ENCODE measurements at places on chromosomes 11 and 22.

DNA sequence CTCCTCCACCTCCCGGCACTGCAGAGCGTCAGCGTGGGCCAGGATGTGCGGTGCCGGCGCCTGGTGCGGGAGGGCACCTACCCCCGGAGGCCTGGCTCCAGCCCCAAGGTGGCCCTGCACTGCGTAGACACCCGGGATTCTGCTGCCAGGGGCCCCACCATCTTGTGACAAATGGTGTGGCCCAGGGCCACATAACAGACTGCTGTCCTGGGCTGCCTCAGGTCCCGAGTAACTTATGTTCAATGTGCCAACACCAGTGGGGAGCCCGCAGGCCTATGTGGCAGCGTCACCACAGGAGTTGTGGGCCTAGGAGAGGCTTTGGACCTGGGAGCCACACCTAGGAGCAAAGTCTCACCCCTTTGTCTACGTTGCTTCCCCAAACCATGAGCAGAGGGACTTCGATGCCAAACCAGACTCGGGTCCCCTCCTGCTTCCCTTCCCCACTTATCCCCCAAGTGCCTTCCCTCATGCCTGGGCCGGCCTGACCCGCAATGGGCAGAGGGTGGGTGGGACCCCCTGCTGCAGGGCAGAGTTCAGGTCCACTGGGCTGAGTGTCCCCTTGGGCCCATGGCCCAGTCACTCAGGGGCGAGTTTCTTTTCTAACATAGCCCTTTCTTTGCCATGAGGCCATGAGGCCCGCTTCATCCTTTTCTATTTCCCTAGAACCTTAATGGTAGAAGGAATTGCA lies 13.5 kb downstream of the TSKU start:
- DNase-seq: no peak

DNA sequence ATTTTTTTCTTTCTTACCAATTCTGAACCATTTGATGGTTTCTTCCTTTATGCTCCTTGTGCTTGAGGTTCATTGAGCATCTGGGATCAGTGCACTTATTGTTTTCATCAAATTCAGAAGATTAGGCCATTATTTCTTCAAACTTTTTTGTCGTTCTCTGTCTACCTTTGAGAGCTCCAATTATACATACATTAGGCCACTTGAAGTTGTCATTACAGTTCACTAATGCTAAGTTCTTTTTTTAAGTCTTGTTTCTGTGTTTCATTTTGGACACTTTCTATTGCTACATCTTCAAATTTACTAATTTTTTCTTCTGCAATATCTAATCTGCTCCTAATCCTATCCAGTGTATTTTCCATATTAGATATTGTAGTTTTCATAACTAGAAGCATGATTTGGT lies 40.8 kb downstream of the CDPF1 start:
- DNase-seq: no peak

DNA sequence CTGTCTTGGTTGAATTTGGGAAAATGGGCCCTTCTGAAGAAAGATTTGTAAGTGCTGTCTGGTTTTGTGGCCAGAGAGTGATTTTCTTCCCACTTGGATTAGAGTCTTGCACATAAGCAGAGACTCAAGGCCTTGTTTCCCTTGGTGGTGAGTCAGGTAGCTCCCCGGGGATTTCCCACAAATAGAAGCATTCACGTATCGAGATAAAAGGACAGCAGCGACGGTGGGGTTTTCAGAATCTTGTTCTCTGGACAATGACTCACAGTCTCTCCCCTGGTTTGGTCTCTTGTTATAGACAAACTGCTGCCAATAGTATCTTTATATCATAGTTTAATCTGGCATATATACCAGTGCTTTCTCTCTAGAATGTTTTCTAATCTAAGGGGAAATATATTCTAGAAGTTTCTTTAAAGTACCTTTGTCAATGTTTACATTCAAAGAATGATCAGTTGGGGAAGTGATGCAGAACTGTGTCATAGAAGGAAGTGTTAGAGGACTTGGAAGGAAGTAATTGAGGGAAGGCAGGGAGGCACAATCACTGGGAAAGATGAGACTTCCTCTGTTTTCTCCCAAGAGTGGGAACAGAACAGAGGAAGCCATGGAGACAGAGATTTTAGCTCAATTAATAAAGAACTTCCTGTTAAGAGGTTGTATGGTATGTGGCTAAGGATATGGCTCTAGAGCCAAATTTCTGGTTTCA lies 18.1 kb downstream of the POLA2 start:
- no peak for DNase-seq

DNA sequence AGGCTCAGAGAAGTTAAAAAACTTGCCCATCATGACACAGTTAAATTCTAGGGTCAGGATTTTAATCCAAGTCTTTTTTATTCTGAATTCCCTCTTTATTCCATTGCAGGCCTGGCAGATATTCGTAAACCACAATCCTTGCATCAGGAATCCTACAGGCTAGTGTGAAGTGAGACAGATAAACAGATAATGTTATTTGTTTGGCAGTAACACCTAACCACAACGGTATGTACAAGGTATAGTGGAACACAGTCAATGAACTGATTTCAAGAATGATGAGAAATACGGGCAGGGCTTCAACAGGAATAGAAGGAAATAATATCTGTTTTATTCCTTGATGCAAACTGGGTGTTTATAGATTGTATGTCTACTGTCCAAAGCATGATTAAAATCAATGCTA lies 32.0 kb upstream of the NARS2 start:
- no peak for DNase-seq

DNA sequence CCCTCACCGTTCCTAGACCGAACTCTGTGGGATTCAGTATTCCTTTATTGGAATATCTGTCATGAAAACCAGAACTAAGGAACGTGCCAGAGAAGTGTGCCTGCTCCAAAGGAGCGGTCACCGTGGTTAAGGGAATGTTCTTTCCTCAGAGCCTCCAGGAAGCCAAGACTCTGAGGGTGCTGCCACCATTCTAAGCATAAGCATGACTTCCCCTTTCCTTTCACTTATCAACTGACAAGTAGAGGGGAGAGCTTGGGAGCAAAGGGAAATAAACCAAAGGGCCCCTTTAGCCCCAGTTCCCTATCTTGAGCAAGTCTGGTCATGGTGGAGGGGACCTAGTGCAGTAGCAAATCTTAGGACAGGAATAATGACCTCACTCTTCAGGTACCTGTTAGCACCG lies 26.8 kb downstream of the CTR9 start:
- no peak for DNase-seq

- no peak for DNase-seq
Observed at GRCh38 chr11:128502726-128503125, 84.6 kb downstream of the ETS1 start.

All from NCI-H345 (cell line).